ENCODE measurements at places on chromosomes 11 and 22.

- no peak for DNase-seq
Observed at GRCh38 chr22:41308054-41308453, 6.7 kb downstream of the ZC3H7B start.

GRCh38 chr11:59990421-59990820 is 26.6 kb upstream of the OOSP4B start:
- no peak for DNase-seq

GRCh38 chr22:23117891-23118646 is 23.7 kb downstream of the RSPH14 start:
- no peak for DNase-seq

GRCh38 chr11:22681281-22681812 is 14.9 kb downstream of the GAS2 start:
- DNase-seq = no peak

- no peak for DNase-seq
Observed at GRCh38 chr11:43690929-43691725, 10.6 kb downstream of the HSD17B12 start.

DNA sequence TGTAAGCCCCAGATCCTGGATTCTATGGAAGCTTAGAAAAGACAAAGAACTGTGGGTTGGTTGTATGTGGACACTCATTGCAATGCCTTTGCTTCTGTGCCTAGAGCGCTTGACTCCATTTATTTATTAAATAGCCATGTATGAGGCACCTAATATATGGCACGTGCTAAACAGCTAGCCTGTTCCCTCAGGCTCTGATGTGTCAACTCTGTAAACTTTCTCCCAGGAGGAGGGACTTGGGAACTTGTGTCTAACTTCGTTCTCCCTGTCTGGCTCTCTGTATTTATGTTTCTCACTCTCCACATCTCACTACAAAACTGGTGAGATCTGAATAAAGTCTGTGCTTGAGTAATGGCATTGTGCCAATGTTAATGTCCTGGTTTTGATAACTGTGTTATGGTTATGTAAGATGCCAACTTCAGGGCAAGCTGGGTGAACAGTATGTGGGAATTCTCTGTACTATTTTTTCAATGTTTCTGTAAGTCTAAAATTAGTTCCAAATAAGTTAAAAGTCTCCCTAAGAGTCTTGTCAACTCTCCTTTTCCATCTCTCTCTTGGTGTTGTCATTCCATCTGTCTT is 34.1 kb upstream of the ZBTB16 start:
- DNase-seq = no peak

- no peak for DNase-seq
Observed at GRCh38 chr11:36683818-36684217, 85.8 kb upstream of the RAG2 start.

GRCh38 chr11:134724106-134724778 is 312.2 kb upstream of the B3GAT1 start:
- DNase-seq = no peak

DNA sequence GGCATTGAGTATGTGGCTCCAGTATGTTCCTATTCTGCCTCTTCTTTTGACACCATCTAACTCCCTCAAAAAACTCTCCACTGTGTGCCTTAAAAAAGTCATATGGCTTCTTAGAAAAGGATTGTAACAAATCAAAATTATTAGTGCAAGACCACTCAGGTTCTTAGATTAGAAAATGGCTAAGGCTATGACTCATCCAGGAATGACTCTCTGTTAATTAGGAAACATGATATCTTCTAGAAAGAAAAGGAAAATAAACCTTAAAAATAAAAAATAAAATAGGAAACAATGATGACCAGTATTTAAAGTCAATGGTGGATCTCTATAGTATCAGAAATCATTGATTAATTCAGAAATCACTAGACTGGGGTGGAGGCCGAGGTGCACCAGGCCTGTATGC is 21.7 kb downstream of the SLC25A17 start:
- DNase-seq = no peak

- DNase-seq = no peak
Observed at GRCh38 chr11:107473792-107474191, 16.2 kb upstream of the CWF19L2 start.

- no peak for DNase-seq
Observed at GRCh38 chr11:134459246-134460061, 47.4 kb upstream of the B3GAT1 start.

DNA sequence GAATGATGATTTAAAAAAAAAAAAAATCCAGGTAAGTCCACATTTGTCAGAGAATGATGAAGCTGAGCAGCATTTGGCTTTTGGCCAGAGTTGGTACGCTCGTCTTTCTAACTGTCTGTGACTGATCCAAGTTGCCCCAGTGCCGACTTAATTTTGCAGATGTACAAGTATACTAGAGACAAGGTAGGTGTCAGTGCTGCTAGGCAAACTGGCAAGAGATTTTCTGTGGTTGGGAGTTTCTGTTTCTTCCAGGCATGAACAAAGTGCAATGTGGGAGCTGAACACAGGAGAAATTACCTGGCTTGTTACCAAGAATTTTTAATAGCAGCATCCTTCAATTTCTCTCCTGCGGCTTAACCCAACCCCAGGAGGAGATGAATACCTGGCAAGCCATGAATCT is 307.7 kb downstream of the BUD13 start:
- no peak for DNase-seq

GRCh38 chr22:40178417-40179409 is 988 bp downstream of the TNRC6B start:
- DNase-seq = no peak

- DNase-seq = no peak
Observed at GRCh38 chr22:39422101-39422500, 22.5 kb downstream of the TAB1 start.

DNA sequence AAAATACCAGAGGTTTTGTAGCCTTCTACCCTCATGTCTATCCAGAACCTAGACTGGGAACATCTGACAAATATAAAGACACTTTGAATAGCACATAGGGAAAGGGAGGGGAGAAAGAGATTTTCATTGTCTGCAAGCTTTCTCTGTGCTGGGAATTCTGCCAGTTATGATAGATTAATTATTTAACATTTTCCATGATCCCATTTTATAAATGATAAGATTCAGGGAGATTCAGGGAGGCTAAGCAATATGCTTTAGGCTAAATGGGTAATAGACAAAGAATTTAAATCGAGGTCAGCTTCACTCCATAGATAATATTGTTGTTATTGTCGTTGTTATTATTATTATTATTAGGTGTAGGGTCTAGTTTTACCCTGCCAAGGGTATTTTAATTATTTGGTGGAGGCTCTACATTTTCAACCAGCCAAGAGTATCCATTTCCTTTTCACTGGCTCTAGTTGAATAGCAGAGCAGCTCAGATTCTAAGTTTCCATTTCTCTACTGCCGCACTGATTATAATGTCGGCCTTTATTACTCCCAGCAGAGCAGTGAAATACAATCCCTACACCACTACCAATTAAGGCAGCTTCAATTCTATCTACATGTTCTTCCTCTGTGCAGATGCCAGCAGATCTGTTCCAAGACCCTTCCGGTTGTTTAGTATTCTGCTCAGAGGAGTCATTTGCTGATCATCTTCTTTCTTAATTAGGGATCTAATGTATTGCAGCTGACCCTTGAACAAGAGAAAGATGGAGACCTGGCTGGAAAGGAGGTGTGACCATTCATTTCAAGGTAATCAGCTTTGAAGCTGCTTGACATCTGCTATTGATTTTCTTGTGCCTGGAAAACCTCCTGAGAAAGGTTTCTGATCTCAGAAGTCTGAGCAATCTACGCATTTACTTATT is 23.8 kb upstream of the SYN3 start:
- DNase-seq = no peak

DNA sequence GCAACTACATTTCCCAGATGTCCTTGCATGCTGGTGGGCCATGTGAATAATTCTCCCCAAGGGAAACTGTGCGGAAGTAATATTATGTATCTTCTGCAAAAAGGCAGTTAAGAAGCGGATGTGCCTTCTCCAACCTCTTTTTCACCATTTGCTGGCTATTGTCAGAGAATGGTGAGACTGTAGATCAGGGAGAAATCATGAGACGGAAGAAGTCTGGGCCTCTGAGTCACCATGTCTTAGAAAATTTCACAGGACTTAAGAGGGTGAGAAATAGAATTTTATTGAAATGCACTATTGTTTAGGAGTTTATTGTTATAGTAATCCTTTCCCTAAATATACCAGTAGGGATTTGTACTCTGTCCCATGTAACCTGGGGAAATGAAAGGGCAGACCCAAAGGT is 298.7 kb upstream of the ZC3H12C start:
- no peak for DNase-seq

- DNase-seq = no peak
Observed at GRCh38 chr11:12842933-12843636, 166.0 kb upstream of the RASSF10 start.

DNA sequence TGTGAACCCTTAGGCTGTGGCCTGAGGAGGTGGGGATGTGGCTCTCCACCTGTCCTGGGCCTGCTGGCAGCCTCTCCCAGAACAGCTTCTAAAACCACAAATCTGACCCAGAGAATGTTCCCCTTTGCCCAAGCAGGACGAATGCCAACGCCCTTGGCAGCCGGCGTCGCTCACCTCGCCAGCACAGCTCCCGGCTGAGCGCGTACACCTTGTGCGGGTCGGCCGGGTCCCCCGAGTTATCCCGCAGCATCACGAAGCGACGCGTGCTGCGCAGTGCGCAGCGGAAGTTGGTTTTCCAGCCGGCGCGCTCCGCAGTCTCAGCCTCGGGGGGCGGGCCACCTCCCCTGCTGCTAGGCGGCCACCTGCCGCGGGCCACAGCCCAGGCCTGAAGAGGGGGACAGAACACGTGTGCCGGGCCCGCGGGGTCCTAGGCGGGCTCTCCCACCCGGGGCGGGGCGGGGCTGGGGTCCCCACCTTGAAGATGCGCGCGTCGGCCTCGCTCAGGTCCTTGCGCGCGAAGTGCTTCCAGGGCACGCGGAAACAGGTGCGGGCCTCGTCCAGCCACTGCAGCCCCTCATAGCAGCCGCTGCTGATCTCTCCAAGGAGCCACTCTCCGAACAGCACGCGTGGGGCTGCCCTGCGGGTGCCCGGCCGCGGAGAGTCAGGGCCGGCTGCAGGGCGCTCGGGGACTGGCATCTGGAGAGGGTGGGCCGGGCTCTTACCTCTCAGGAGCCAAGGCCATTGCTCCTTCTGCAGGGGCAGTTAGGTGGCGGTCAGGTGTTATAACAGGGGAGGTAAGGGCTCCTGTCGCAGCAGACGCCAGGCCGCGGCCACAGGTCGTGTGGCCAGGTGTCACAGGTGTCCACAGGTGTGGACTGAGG is 887 bp downstream of the IRF7 start:
- no peak for DNase-seq

- peak; percentile 84 for DNase-seq
Observed at GRCh38 chr22:24270556-24271385, at the start of gene SPECC1L. TSS of gene SPECC1L (plus strand) at chr22:24270831. CDS start at chr22:24302232, 31,401 bp downstream.

DNA sequence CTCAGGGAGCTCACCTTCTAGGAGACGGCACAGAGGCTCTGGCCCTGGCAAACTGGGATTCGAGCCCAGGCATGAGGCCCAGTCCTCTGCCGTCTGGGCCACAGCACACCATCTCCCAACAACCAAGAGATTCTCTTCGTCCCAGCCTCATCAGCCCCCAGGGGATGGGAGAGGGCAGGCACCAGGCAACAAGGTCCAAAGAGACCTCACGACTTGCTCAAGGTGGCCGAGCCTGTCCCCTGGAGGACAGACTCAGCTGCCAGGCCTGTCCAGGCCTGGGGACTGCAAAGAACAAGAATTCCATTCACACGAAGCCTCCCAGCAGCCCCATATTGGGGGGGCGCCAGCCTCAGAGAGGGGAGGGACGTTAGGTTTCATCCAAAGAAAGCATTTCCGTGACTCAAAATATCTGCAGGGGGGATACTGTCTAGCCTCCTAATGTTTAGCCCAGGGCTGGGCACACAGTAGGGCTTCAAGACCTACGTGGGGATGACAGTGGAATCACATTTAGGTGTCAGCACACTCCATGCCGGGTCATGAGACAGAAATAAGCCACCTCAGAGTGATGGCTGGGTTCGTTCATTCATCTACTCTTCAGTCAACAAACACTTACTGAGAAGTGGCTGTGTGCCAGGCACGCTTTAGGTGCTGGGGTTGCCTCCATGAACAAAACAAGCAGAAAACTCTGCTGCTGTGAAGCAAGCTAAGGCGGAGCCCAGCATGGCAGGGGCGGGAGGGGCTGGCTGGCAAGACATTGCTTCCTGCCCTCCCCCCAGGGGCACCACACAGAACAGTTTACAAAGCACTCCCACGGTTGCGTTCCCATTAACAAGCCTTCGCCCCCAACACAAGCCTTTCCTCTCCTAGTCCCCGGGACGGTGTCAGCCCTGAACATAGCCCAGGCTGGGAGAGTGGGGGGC is 1.2 kb downstream of the CARNS1 start:
- no peak for DNase-seq

GRCh38 chr11:68528630-68529029 is 68.1 kb downstream of the PPP6R3 start:
- no peak for DNase-seq

GRCh38 chr11:17905477-17905876 is 107.4 kb downstream of the SERGEF start:
- no peak for DNase-seq

DNA sequence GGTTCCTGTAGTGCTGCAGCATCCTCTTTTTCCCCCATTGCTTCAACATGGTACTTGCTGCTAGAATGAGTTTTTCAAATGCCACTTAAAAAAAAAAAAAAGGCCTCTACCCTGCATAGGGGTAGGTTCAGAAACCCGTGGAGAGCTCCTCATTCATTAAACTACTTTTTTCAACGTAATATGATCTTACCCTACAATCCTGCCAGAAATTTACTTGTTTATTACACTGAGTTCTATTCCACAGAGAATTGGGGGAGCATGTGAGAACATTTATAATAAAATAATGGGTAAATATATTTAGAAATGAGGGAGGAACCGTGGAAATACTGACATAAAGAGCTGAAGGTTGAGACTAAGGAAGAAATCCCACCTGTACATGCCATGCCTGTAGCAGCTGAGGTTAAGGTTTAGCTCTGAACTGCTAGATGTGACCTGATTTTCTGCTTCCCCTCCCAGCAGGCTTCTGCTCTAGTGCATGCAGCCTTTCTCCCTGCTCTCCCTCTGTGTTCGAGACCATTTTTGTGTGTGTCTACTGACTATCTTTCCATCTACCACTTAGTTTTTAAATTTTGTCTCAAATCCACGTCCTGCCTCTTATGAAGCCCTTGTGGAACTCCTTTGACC is 225.7 kb downstream of the DDX10 start:
- no peak for DNase-seq

DNA sequence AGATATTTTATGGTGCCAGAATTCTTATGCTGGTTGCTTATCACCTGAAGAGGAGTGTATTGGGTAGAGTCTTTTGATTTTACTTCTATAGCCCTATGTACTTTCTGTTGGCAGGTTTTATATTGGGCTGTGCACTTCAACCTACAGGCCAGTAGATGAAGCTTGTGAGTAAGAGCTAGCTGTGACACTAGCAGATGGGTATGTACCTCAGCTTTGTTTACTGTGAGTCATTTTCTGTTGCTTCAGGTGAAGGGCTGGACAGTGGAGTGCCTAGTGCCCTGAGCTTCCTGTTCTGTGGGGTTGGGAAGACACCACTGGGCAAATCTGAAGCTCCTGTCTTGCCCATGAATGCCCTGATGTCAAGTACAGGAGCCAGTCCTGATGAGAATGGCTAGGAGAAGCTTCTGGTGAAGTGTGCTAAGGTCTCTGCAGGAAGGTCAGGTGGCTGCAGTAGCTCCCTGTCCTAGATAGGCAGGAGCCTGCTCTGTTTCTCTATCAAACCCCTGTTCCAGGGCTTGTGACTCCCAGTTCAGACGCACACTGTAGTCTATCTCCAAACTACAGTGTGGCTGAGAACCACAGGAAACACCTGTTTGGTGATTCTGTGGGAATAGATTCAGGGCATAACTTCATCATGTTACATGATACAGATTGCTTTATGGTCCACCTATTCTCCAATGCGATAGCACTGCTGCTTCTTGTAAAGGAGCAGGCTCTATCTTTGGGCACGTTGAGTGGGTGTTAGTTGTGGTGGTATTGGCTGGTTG is 755.7 kb downstream of the KCNA4 start:
- DNase-seq = no peak

GRCh38 chr11:79321263-79321662 is 119.6 kb downstream of the TENM4 start:
- no peak for DNase-seq
